Neural crest cell (in vitro differentiated cells): ENCODE measurements at places on chromosomes 11 and 22.

DNA sequence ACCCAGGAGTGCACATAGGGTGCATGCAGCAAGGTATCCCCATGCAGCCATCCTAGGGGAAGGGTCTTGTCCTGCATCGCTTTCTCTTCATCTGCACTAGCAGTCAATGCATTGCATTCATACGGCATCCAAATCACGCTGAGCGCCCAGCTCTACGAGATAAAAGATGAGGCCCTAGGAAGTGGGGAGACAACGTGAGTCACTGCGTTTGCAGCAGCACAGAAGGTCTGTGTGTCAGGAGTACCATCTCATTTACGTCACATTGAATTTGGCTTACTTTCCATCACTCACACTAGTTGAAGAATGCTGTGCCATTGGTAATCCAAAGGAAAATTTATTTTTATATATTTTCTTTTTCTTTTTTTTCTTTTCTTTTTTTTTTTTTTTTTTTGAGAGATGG, 2.5 kb upstream of the ST14 start:
- no peak for DNase-seq

DNA sequence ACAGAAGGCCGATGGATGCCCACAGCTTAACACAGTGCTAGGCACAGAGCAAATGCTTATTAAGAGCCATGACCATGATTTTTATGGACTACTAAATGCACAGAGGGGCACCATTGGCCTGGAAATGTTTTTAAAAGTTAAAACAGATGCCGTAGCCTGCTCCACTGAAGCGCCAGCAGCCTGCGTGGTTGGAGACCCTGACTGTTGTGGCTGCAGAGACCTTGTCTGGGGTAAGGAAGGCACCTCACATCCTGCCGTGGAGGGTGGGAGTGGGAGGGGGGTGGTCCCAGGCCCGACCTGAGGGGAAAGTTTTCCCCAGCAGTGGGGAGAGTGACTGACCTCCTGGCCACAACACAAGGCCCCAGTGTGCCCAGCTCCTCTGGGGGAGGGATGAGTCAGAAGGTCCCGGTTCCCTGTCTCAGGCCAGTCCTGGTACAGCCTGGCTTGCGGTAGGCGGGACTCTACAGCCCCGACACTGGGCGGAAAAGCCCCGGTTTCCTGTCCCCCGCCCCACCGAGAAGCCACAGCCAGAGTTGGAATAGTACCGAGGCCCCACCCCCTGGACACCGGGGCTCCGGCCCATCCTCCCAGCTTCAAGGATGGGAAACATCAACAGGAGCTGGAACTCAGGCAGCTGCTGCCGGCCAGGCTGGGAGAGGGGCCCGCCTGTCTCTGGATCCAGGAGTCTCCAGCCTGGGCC, 7.0 kb downstream of the CHST1 start:
- DNase-seq: no peak

- no peak for DNase-seq
These were observed 3.9 kb upstream of the OR5M8 start for GRCh38 chr11:56495117-56495516.

- DNase-seq: no peak
These were observed 8.5 kb downstream of the TNNT3 start for GRCh38 chr11:1927848-1928469.

- DNase-seq: no peak
These were observed 7.8 kb downstream of the MYEOV start for GRCh38 chr11:69301455-69302401.

DNA sequence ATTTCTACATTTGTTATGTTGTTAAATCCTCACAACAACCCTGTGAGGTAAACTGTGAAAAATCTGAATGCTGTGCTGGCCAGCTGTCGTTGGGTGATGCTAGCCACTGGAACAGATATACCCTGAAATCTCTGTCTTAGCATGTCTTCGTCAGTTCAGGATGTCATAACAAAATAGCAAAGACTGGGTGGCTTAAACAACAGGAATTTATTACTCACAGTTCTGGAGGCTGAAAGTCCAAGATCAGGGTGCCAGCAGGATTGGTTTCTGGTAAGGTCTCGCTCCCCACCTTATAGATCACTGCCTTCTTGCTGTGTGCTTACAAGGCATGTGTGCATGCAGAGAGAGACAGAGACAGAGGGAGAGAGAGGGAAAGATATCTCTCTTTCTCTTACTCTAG, 211.7 kb downstream of the C11orf91 start:
- no peak for DNase-seq

DNA sequence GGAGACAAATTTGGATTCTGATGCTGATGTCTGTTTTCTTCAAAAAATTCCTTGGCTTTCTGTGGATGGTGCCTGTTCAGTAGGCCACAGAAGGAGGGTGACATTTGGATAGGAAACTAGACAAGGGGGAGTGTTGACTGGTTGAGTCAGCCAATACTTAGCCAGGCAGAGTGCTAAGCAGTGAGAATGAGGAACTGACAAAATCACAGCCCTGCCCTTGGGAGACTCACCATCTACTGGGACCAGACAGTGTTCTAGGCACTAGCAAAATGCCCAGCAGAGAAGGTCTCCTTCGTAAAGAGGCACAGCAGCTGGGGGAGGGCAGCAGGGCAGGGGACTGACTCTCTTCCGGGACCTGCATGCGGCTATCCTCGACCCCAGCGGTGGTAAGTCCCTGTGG, 190.2 kb downstream of the DSCAML1 start:
- DNase-seq: no peak

- peak; percentile 95 for DNase-seq
These were observed 3.5 kb downstream of the OSM start for GRCh38 chr22:30262917-30263741.
